ENCODE measurements at places on chromosomes 7 and 10.

GRCh38 chr10:103350517-103351260 is at the start of gene PCGF6:
Gene PCGF6 (minus strand): TSS chr10:103351140. CDS start chr10:103351066, 74 bp downstream.
- no peak for DNase-seq

DNA sequence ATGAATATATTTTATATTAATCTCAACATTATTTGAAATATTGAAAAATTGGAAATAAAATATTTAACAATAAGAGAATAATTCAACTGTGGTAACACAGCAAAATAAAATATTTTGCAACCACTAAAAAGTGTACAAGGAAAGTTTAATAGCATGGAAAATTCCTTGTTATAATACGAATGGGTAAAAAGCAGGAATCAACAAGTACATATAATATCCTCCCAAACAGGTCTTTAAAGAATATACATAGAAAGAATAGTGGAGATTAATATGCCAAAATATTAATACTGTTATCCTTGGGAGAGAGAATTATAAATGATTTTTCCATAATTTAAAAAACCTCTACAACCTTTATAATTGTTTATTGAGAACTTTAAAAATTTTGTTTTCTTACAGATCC is 1.0 kb downstream of the DNAJC12 start:
- no peak for DNase-seq

GRCh38 chr10:60704471-60704870 is 73.8 kb upstream of the CDK1 start:
- DNase-seq, result no peak

DNA sequence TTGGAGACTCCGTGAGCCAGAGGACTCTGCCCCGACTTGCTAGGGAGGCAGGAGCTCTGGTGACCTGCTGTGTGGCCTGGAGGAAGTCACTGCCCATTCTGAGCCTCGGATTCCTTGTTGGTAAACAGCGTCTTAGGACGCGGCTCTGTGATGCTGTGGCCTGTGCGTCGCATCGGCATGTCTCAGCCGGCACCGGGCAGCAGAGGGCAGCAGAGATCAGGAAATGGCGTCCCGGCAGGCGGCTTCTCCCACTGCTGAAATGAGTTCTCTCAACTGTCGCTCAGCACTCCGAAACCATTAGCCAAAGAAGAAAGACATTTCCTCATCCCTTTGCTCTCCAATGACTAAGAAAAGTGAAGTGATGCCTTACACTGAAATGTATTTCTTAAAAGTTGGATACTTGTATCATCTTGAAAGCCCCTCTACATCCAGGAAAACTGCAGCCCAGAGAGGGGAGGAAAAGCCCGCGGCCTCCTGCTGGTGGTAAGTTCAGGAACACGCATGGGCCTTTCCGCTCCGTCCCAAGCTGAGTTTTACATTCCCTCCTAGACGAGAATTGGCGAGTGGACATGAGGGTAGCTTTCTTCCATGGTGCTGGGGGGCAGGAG is 91.7 kb downstream of the WDR11 start:
- DNase-seq, result no peak

DNA sequence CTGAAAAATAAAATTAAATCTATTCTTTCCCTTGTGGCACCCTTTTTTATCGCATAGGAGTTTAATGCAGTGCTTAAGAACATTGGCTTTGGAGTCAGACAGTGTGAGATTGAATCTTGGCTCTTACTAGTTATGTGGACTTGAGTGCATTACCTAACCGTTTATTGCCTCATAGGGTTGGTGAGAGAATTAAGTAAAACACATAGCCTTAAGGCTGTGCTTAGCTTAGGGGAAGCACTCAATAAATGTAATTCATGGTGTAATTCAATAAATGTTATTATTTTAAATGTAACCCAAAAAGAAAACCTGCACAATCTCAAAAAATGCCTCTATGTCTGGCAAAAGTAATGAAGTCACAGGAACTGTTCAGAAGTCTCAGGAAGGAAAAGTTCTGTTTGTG is 2.7 kb downstream of the STK17A start:
- no peak for DNase-seq

DNA sequence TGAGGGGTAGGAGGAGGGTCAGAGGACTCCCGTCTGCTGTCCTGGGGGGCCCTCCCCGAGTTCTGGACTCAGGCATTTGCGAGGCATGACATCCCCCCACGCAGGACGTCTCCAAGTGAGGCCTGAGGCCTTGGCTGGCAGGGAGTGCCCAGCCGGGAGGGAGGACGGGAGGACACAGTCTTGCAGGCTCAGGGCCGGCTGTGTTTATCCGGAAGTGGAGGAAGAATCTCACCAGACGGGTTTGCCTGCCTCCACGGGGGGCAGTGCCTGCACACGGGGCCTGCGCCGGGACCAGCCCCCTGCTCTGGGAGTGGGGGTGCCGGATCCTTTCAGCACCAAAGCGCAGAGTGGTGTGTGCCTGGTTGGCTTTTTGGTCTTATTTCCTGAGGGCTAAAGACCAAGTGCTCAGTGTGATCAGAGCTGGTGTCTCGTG is 10.9 kb downstream of the PWWP2B start:
- no peak for DNase-seq

DNA sequence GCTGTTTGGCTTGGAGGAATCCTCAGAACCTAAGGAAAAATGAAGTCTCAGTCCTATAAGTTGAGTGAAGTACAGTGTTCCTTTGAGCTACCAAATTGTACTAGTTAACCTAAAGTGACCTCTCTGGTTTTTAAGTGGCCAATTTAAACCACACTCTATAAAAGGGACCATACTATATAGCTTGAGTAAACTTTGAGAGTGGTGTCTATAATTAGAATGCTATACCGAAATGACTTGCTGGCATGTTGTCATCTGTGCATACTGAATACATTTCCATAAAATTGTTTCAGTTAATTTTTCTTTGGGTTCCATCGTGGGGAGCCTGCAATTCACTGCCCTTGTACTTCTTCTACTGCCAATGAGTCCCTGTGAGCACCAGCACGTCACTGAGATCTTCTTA is 151.1 kb downstream of the DKK1 start:
- DNase-seq, result no peak

DNA sequence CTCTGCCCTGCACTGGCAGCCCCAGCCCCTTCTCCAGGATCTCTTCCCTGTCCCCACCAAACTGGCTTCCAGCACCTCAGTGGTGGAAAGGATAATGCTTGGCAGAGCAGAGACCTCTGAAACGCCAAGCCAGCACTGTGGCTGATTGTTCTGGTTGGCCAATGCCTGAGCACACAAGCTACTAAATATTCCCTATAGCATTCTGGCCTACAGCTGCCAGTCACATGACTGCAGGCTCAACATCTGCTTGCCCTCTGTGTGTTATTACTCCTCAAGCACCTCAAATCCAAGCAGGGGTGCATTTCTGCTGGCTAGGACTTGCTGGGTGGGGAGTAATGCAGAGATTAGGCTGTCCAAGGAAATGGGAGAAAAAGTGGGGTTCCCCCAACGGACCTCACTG is 6.1 kb downstream of the TBATA start:
- no peak for DNase-seq

- no peak for DNase-seq
These were observed 303.5 kb downstream of the OTUD1 start for GRCh38 chr10:23742368-23742767.

GRCh38 chr10:7260412-7260900 is 150.4 kb downstream of the SFMBT2 start:
- no peak for DNase-seq

DNA sequence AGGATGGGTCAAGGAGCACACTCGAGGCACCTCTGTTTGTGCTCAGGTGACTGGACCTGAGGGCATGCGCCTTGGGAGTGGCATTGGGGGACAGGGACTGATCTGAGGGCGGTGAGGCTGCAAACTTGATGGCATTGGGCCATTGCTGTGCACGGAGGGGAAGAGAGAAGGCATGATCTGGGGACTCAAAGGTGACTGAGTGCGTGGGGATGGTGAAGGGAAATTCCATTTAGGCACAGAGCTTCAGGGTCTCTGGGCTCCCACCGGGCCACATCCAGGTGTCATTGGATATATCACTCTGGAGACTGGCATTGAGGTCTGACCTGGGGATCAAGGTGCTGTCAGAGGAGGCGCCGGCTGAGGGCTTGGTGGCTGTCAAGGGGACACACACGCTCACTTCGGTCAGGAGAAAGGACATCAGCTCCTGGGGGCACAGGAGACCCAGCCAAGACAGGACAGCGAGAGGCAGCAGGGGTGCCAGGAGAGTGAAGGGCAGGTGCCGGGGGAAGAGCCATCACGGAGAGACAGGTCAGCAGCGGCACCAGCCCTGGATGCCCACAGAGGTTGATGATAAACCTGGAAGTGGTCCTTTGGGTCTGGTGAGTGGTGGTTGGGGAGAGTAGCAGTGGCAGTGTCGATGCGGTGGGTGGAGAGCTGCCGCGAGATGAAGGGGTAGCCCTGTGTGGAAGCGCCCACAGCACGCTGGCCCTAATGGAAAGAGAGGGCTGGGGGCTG is 5.5 kb downstream of the ADCK2 start:
- DNase-seq, result no peak

DNA sequence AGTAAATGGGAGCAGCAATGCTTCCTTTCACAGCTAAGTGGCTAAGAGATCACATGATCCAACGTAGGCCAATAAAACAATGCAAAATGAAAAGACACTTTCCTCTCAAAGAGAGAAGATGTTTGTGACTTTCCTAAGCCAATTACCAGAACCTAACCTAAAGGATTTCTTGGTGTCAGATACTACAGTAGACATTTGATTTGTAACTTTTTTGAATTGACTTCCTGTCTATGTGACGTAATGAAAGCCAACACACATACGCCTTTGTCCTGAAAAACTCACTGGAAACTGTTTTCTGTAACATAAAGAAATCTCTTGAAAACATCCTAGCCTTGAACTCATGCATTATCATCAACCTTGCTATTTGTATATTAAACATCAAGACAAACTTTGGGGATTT is 417.1 kb downstream of the GPAM start:
- DNase-seq, result no peak

DNA sequence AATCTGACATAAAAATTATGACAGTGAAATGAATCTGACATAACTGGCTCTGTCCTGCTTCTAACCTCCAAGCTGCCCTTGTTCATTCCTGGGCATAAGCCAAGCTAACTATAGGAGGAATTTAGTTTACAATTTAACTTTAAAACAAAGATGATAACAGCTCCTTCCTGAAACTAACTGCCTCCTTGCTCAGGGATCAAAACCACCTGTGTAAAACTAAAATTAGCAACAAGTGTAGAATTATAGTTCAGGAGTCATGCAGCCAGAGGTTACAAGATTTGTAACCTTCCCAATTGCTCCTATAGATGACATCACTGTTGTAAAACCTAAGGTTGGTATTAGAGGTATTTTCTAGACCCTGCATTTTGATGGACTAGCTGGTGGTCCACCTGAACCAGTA is 256.4 kb upstream of the POM121L12 start:
- no peak for DNase-seq

- no peak for DNase-seq
These were observed 61.5 kb downstream of the NKX6-2 start for GRCh38 chr10:132724446-132724845.

- no peak for DNase-seq
These were observed 41.5 kb downstream of the PSPH start for GRCh38 chr7:56009695-56010094.

GRCh38 chr10:387909-388660 is 252.8 kb downstream of the ZMYND11 start:
- no peak for DNase-seq

DNA sequence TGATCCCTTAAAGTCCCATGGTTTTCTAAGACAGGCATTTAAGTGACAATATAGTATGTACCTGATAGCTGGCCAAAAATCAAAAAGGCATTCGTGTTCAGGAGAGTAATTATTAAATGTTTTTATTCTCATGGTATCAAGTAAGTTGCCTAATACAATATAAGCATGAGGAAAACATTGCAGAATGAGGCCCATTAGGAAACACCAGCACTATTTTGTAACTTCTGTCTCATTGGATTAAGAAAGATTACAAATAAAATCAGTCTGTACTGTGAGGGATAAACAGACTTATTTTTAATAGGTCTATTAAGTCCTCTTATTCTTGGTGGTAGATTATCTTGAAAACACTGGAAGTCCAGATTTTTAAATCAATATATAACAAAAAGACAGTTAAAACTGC is 110.1 kb downstream of the SNX13 start:
- no peak for DNase-seq

DNA sequence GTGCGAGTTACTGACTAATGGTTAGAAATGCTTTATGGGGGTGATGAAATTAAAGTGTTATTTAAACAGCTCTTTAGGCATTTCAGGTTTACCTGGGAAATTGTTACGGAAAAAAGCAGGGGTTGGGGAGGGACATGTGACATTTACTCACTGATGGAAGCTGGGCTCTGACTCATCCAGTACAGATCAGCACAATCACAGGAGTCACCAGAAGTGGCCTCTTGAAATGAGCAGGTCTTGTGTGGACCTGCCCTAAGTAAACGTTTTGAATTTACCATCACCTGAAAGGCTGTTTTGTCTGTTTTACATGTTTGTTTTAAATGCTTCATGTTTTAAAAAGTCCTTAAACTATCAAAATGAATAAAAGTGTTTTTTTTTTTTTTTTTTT is 2.3 kb downstream of the GLRX3 start:
- no peak for DNase-seq

DNA sequence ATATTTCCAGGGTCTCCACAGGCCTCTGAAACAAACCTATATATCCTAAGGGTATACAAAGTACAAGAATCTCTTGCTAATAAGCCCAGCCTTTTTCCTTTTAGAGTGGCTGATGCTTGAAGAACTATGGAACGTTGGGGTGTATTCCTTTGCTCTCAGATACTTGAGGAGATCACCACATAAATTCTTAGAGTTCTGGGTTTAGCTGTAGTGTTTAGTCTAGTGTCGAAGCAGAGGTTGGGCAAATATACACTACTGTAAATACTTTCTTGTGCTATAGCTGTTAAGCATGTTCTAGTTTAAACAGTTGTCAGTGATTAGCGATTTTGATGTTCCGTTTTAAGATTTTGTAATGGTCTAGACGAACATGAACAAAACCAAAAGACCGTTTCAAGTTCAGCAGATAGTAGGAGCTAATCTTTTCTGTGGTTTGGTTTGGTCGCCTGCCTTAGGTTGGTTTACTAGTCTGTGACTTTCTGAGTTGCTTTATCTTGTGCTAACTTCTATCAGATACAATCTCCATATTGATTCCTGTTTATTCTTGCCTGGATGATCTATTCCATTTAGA is 229.6 kb downstream of the NSUN6 start:
- DNase-seq, result no peak

DNA sequence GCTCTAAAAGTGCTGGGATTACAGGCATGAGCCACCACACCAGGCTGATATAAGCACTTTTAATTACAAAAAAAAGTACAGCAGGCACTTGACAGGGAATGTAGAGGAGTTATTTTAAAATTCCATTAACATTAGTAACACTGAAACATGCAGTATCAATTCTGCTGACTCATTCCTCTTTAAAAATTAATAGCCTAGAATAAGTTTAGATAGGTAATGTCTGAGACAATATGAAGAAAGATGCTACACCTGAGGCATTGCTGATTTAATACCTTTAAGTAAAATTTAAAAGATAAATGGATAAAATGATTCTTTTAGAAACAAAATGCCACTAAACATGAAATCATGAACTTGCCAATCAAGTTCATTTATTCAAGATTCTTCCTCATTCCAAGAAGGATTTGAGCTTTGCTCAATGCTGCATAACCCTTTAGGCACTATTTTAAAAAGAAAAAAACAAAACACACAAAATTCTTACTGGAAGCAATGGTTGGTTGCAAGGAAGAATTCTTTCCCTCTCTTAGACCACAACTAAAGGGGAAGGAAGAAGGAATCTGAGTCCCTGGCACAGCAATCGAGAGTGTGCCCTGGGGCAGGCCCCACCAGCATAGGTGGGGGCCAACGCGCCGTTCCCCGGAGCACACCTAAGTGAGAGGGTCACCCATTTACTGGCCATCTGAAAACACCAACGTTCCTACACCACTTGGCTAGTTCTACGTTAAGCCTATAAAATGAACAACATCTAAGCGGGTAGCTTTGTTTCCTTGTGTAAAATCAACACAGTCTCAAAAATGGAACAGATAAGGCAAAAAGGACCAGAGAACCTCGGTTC is 26.6 kb downstream of the ESYT2 start:
- DNase-seq, result no peak
